Effector memory CD4-positive, alpha-beta T cell (primary cell): ENCODE measurements at places on chromosomes 5 and 9.
A peak's percentile ranks its signal among the peaks of the same experiment; 100 is the strongest.

GRCh38 chr5:135106136-135106535, 72.1 kb upstream of the PITX1 start:
- H3K27ac ChIP-seq, result no peak overlapping the region
- no peak overlapping the region for H3K4me3 ChIP-seq
- no peak for DNase-seq
- H3K27me3 ChIP-seq, result no peaks in the 10 kb centered on the region

DNA sequence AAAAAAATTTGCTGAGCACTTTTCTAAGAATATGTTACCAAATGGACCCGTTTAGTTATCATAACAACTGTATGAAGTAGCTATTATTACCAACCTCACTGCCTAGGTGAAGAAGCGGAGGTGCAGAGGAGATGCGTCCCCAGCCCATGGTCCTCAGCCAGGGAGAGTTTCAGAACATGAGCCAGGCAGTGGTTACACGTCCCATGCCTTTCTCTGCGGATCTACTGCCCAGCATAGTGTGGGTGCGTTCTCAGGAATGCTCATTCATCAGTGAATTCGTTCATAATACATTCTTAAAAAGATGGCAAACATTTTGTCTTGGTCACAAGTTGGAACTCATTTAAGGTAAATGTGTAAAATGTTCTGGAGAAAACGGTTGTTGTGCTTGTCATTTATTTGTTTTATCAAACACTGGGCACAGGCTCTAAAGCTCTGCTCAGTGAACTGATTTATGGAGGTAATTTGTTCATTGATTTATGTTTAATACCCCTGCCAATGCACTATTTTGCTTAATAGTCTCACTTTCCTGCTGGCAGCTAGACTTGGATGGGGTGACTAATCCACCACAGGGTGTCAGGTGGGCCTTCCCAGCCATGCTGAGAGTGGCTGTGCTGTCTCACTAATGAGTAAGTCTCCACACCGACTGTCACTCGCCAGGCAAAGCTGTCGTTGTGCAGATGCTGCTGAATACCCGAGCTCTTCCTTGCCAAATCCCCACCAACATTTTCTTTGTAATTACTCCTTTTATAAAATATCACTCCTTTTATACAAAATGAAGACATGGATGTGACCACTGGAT, 248.8 kb downstream of the TENT4A start:
- H3K4me3 ChIP-seq, result no peak overlapping the region
- H3K27me3 ChIP-seq, result no peaks in the 10 kb centered on the region
- DNase-seq, result no peak
- no peak overlapping the region for H3K27ac ChIP-seq
- H3K4me1 ChIP-seq, result no peaks in the 10 kb centered on the region

DNA sequence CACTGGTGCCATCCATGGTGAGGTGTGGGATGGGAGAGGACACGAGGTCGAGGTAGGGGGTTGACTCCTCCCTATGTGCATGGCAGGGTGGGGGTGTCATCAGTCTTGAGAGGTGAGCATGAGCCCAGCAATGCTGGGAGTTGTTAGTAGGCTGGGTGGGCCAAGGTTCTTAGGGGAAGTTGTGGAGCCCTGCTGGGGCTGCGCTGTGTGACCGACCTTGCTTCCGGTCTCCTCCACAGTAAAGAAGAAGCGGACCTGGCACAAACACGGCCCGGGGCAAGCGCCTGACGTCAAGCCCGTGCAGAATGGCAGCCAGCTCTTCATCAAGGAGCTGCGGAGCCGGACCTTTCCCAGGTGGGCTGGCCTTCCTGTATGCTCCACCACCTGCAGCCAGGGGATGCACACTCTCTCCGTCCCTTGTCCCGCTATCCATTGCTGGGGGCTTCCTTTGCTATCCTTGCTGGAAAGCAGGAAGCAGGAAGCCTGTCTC, 59.8 kb downstream of the PHF2 start:
- no peak for DNase-seq
- no peaks in the 10 kb centered on the region for H3K27me3 ChIP-seq
- no peaks in the 10 kb centered on the region for H3K4me1 ChIP-seq
- no peak overlapping the region for H3K27ac ChIP-seq

GRCh38 chr9:95757439-95757838, 118.1 kb upstream of the ERCC6L2 start:
- H3K27ac ChIP-seq, result no peak overlapping the region
- no peaks in the 10 kb centered on the region for H3K27me3 ChIP-seq
- DNase-seq, result no peak

- no peaks in the 10 kb centered on the region for H3K27me3 ChIP-seq
- no peaks in the 10 kb centered on the region for H3K36me3 ChIP-seq
- H3K4me1 ChIP-seq, result no peaks in the 10 kb centered on the region
- H3K27ac ChIP-seq, result no peak overlapping the region
- H3K4me3 ChIP-seq, result no peak overlapping the region
- no peak for DNase-seq
Observed at GRCh38 chr9:85089188-85089969, 419.9 kb downstream of the NTRK2 start.

GRCh38 chr9:84974855-84975254, 305.3 kb downstream of the NTRK2 start:
- no peak overlapping the region for H3K27ac ChIP-seq
- no peaks in the 10 kb centered on the region for H3K27me3 ChIP-seq
- H3K4me3 ChIP-seq, result no peak overlapping the region
- no peaks in the 10 kb centered on the region for H3K36me3 ChIP-seq
- no peaks in the 10 kb centered on the region for H3K4me1 ChIP-seq
- DNase-seq, result no peak

DNA sequence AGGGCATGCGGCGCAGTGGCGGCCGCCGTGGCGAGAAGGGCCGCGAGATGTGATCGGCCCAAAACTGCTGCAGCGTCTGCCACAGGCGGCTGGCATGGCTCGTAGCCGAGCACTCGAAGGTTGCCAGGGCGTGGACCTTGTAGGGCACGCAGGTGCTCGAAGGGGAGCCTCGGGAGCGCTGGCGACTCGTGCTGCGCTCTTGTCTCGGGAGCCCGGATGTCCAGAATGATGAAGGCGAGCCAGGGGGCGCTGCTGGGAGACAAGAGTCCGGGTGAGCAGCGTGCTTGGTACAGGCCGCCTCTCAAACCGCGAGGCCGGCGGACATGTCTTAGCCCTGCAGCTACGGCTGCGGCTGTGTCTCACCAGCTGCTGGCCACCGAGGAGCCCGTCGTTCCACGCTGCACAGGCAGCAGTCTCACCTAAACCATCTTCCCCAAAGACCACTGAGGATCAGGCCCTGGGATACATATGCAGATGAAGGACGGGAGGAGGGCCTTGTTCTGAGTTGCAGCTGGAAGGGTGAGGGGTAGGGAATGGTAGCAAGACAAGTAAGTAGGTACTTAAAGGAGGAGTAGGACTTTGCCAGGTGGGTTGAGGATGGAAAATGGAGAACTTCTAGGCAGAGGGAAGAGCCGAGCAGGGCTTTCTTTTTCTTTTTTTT, 1.7 kb downstream of the CBY3 start:
- peak overlapping the region; percentile 83 for H3K27ac ChIP-seq
- peaks cover 14% of the 10 kb centered on the region for H3K4me1 ChIP-seq
- DNase-seq, result peak; percentile 50
- peak overlapping the region; percentile 76 for H3K4me3 ChIP-seq
- no peaks in the 10 kb centered on the region for H3K27me3 ChIP-seq
- no peaks in the 10 kb centered on the region for H3K36me3 ChIP-seq

GRCh38 chr5:88746438-88746882, 136.5 kb downstream of the MEF2C start:
- no peaks in the 10 kb centered on the region for H3K36me3 ChIP-seq
- no peak for DNase-seq
- no peaks in the 10 kb centered on the region for H3K27me3 ChIP-seq
- no peaks in the 10 kb centered on the region for H3K4me1 ChIP-seq

DNA sequence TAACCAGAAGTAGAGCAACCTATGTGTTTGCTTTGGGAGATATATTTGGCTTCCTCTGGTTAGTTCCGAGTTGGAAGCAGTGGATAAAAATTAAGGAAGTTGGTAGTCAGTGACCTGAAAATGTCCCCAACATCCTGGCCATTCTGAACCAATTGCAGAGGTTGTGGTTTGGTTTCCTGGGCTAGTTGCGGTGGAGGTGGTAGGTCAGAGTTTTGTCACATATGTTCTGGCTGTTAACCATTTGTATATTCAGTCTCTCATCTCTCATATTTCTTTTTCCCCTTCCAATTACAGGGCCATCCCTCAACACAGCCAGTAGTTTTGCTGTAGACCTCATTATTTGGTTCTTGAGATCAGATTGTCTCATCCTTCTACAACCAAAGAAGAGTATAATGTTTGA, 1026.9 kb downstream of the PTPRD start:
- DNase-seq, result no peak
- H3K27ac ChIP-seq, result no peak overlapping the region
- H3K36me3 ChIP-seq, result no peaks in the 10 kb centered on the region
- no peak overlapping the region for H3K4me3 ChIP-seq
- H3K27me3 ChIP-seq, result no peaks in the 10 kb centered on the region

DNA sequence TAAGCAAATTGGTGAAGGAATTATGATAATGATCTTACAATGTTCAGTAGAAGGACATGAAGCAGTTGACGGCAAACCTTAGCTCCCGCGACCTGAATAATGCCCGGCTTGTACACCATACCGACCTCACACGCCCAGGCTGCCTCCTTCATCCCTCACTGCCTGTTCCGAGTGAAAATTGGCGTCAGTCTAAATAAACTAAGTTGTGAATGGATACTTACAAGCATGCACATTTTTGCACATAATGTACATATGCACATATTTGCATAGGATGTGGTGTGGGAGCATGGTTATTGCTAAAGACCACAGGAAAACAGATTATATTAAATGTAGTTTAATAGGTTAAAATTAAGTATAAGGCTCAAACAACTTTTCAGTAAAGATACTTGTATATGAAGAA, 14.9 kb downstream of the OR2Y1 start:
- H3K27me3 ChIP-seq, result no peaks in the 10 kb centered on the region
- no peak for DNase-seq
- no peak overlapping the region for H3K4me3 ChIP-seq
- no peaks in the 10 kb centered on the region for H3K36me3 ChIP-seq

GRCh38 chr9:111375817-111376564, 46.0 kb upstream of the OR2K2 start:
- H3K27me3 ChIP-seq, result no peaks in the 10 kb centered on the region
- no peak overlapping the region for H3K27ac ChIP-seq
- DNase-seq, result no peak
- H3K4me3 ChIP-seq, result no peak overlapping the region
- H3K36me3 ChIP-seq, result peaks cover 61% of the 10 kb centered on the region

GRCh38 chr9:6484210-6484609, 71.2 kb downstream of the UHRF2 start:
- DNase-seq, result no peak
- no peaks in the 10 kb centered on the region for H3K27me3 ChIP-seq
- no peak overlapping the region for H3K4me3 ChIP-seq
- H3K27ac ChIP-seq, result no peak overlapping the region
- peaks cover 58% of the 10 kb centered on the region for H3K36me3 ChIP-seq

DNA sequence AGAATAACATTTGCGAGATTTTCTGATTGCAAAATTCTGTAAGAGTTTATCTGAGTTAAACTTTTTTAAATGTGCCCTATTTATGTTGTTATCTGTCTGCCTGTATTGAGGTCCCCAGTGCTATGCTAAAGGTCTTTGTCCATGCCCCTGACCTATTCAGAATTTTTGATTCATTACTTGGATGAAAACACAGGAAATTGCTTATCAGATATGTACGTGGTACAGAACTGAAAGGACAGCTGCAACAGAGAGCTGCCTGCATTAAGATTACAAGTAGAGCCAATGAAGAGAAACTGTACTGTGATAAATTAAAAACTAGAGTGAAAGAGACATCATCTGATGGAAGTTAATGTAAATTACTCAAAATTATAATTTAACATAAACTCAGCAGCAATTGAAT, 408.8 kb downstream of the ADGRV1 start:
- H3K27me3 ChIP-seq, result no peaks in the 10 kb centered on the region
- DNase-seq, result no peak
- no peaks in the 10 kb centered on the region for H3K4me1 ChIP-seq
- no peak overlapping the region for H3K27ac ChIP-seq
- no peak overlapping the region for H3K4me3 ChIP-seq

GRCh38 chr9:97059626-97060025, 20.7 kb upstream of the CTSV start:
- no peaks in the 10 kb centered on the region for H3K4me1 ChIP-seq
- no peak overlapping the region for H3K27ac ChIP-seq
- DNase-seq, result no peak
- no peaks in the 10 kb centered on the region for H3K36me3 ChIP-seq
- H3K27me3 ChIP-seq, result no peaks in the 10 kb centered on the region
- H3K4me3 ChIP-seq, result no peak overlapping the region

- no peak overlapping the region for H3K27ac ChIP-seq
- H3K4me1 ChIP-seq, result no peaks in the 10 kb centered on the region
- no peak for DNase-seq
Observed at GRCh38 chr5:94884311-94884710, 265.8 kb downstream of the SLF1 start.

DNA sequence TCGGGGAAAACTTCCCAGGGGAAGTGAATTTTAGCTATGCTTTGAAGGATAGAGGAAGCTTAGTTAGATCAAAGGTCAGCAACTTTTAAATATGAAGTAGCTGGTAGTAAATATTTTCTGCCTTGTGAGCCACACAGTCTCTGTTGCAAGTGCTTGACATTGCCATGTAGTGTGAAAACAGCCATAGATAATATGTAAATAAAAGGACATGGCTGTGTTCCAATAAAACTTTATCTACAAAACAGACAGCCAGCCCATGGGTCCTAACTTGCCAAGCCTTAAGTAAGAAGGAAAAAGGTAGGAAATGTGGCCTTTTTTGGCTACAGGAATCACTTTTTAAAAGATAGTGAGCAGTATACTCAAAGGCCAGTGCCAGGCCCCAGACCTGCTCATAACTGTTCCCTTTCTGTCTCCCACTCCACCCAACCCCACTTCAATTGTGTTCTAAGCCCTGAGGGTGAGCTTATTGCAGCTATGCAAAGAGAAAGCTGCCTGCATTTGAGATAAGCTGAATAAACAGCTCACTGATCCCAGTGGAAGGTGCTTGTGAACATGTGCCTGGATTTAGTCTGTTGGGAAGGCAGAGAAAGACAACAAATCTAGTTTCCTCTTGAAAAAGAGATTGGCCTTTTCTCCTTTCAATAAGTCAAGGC, 113.0 kb upstream of the TRIM32 start:
- H3K27me3 ChIP-seq, result no peaks in the 10 kb centered on the region
- H3K4me1 ChIP-seq, result no peaks in the 10 kb centered on the region
- H3K27ac ChIP-seq, result no peak overlapping the region
- H3K36me3 ChIP-seq, result no peaks in the 10 kb centered on the region
- DNase-seq, result no peak

- H3K27me3 ChIP-seq, result no peaks in the 10 kb centered on the region
- H3K36me3 ChIP-seq, result no peaks in the 10 kb centered on the region
- DNase-seq, result no peak
- no peak overlapping the region for H3K27ac ChIP-seq
- no peak overlapping the region for H3K4me3 ChIP-seq
Observed at GRCh38 chr9:96279932-96280331, 22.0 kb downstream of the HSD17B3 start.
